ENCODE measurements at places on chromosomes 5 and 9.

DNA sequence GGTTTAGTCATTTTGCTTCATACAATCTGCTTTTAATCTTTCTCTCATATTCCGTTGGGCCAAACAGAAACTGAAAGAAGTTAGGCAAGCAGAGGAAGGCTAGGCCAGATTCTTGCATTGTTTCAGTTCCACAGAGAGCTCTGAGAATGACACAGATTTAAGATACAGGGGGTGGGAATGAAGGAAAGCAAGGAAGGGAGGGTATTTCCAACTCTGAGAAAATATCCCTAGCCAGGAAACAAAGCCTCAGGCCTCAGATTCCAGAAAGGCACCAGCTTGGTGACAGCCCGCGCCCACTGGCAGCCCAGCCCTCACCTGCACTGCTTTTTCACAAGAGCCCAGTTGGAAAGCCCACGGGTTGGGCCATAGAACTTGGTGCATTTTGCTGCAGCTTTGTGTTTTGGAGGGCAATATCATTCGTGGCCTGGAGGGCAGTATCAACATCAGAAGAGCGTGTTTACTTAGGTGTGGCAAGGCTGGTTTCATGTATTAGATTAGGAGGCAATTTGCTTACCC is 63.5 kb downstream of the ENC1 start:
- no peak for DNase-seq

DNA sequence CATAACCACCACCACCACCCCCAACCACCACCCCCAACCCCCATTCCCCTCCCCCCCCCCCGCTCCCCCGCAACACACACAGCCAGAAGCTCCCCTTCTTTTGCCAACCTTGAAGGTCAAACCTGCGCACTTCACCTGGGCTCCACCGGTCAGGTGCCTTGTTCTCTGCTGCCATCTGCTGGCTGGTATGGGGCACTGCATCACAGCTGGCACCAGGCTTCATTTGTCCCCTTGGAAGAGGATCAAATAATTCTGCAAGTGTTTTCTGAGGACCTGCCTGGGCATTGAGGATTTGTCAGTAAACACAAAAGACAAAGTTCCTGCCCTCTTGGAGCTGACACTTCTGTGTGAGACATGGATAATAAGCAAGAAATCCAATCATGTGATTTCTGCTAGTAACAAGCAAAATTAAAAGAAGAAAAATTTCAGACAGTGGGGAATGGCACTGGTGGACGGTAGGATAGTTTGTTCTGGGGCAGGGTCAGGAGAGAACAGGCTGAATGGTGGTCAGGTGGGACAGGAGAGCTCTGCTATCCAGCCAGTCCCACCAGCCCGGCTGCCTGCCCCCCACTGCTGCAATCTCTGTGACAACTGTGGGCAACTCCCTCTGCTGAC is 55.6 kb upstream of the LMX1B start:
- peak; percentile 77 for DNase-seq

DNA sequence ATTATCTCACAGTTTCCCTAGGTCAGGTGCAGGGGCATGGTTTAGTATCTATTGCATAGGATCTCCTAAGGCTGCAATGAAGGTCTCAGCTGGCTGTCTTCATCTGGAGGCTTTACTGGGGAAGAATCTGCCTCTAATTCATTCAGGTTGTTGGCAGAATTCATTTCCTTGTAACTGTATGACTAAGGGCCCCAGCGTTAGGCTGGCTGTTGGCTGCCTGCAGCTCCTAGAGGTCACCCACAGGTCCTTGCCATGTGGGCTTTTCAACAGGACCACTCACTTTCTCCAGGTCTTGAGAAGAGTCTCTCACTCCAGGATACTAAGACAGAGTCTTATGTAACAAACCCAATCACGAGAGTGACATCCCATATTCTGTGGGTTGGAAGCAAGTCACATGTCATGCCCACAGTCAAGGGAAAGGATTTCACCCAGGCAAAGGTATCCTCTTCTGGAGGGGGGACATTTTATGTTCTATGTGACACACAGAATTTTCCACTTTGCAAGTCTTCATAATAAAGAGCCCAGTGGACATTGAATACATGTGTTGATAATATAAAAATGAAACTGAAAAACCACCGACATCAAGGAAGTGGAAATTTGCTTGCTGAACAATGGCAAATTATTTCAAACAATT is 38.2 kb downstream of the HMHB1 start:
- no peak for DNase-seq

GRCh38 chr5:22985446-22985845 is 132.3 kb upstream of the CDH12 start:
- no peak for DNase-seq
